HS-5 (cell line): ENCODE measurements at places on chromosomes 6 and 20.

DNA sequence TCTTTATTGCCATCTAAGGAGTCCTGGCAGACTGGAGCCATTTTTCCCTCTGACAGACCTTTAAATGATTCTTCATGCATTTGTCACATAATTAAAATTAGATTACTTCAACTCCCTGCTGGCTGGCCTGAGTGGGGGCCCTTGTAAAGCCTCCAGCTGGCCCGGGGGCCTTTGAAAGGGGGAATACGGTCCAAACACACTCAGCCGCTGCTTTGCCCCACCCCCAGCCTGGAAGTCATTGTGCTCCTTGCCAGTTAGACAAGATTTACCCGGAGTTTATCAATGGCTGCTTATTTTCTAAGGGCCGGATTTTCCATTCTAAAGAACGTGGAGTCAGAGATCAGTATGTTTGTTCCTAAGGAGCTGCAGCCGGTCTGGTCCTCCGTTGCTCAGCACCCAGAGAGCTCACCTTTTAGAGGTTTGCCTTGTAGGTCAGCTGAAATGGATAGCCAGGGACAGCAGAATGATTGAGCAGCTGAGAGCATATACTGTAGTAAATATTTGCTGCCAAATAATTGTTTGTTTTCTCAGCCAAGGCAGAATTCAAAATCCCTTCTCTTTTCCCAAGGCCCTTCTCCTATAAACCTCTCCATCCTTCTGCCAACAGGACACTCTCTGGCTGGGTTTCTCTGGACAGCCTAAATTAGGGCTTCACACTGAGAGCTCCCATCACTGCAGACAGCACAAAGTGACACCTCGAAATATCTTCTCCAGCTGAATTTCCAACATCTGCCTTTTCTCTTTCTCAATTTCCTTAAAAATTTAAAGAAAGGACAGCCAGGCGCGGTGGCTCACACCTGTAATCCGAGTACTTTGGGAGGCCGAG is 68.4 kb upstream of the RBM24 start:
- DNase-seq: no peak

DNA sequence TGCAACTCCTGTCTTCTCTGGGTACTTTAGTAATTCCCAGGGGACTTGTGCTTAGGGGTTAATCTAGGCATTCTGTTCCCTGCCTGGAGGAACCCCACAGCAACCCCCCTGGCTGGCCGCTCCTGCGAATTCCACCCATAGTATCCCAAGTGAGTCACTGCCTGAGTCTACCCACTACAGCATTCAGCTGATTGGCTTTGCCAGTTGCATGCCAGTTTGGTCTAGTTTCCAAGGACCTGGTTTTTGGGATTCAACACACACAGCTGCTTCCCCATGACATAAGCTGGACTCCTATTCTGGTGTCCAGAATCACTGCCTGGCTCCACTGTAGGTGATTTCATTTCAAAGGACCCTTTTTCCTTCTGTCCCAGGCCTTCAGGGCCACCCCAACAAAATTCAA is 40.3 kb downstream of the PLCG1 start:
- DNase-seq: peak; percentile 93

GRCh38 chr6:120122401-120122800 is 772.8 kb upstream of the MAN1A1 start:
- no peak for DNase-seq

GRCh38 chr20:60123096-60123495 is 164.9 kb downstream of the CDH26 start:
- DNase-seq: no peak

GRCh38 chr6:9699888-9700287 is 715.0 kb downstream of the TFAP2A start:
- DNase-seq: no peak

DNA sequence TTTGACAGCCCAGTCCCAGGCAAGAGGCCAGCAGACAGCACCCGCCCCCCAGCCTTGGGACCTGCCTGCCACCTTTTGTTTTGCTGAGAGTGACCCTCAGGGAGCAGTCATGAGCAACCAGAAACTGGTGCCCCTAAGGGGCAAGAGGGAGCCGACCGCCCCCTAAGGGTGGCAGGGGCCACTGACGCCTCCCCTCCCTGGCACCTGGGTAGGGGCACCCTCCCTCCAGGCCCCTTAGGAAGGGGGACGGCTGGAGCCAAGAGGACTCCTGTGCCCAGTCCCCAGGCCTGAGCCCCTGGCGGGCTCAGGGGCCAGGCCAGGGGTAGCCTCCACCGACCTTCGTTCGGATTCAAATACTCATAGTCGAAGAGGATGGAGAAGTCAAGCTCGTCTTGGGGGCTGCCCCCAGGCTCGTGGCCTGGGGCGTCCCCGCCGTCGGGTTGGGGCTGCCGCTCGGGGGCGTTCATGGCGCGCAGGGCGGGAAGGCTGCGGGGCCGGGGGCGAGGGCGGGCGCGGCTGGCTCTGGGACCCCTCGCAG is 417 bp downstream of the NFATC2 start:
- no peak for DNase-seq

DNA sequence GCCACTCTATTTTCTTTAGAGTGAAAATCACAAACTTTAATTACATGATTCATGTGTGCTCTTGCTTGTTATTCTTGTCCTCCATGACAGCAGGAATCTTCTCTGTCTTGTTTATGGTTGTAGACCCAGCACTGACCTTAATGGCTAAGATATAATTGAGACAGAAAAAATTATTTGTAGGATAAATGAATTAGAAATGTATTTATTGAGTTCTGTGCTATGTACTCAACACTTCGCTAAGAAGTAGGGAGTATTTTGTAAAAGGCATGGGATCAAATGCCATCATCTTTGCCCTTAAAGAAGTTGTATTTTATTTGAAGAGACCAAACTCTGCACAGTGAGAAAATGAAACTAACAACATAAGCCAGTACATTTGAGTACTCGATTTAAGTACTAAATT is 71.2 kb downstream of the CBLN4 start:
- no peak for DNase-seq

- no peak for DNase-seq
Measured at GRCh38 chr6:151475653-151476523, 17.9 kb upstream of the CCDC170 start.

DNA sequence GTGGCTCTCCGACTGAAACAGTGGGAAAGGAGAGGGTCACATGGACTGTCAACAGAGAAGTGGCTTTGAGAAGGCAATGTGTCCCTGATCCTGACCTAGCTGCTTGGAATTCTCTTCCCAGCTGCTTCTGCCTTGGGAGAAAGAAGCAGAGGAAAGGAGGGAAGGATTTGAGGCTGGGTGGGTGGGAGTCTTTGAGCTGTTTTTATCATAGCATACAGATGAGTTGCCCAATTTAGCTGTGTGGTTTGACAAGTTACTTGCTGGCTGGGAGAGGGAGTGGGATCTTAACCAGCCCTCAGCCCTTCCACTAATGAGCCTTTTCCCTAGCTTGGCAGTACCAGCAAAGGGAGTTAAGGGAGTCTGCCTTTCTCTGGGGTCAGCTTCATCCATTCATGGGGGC is 51.1 kb upstream of the MYL9 start:
- DNase-seq: no peak
